ENCODE measurements at places on chromosomes 12 and 14. TPM values are rescaled to one million over a fixed set of nuclear protein-coding genes. Genes with fewer than 3 reads are reported as not detected.
A peak's percentile ranks its signal among the peaks of the same experiment; 100 is the strongest.

DNA sequence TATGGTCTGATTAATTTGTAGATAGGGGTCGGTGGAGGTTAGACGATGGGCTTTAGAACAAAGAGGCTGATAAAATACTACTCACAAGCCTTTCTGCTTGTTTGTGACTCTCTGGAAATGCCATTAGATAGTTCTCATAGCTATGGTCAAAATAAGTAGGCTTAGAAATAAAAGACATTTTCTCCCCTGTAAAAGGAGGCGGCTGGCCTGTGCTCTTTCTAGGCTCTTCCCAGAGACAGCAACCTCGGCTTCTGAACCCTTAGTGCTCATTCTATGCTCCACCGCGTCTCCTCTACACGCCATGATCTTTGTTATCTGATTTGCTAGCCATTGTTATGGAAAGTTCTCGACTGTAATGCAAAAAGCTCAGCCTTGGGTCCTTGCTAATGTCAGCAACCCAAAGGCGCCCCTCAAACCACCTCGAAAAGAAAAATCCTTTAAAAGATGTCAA is 64.5 kb downstream of the CRADD start:
- H3K27me3 ChIP-seq = no peaks in the 10 kb centered on the region
- H3K4me1 ChIP-seq = no peaks in the 10 kb centered on the region
- peak overlapping the region; percentile 51 for H3K4me3 ChIP-seq
- no peaks in the 10 kb centered on the region for H3K36me3 ChIP-seq
- DNase-seq = no peak

DNA sequence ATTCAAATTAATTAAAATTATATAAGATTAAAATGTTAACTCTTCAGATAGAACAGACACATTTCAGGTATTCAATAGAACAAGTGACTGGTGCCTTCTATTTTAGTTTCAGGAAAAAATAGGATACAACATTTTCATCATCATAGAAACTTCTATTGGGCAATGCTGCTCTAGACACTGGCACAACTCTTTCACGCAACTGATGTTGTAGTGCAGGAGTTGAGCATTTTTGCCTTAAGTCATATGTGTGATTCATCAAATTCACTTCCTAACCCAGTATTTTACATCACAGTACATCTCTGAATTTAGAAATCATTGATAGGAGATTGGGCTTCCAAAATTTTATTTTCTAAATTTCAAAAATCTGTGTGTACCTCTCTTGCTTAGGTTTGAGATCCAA is 215.4 kb upstream of the DIO2 start:
- peaks cover 4% of the 10 kb centered on the region for H3K4me1 ChIP-seq
- H3K27ac ChIP-seq = no peak overlapping the region
- H3K4me3 ChIP-seq = no peak overlapping the region
- H3K36me3 ChIP-seq = no peaks in the 10 kb centered on the region
- DNase-seq = no peak

DNA sequence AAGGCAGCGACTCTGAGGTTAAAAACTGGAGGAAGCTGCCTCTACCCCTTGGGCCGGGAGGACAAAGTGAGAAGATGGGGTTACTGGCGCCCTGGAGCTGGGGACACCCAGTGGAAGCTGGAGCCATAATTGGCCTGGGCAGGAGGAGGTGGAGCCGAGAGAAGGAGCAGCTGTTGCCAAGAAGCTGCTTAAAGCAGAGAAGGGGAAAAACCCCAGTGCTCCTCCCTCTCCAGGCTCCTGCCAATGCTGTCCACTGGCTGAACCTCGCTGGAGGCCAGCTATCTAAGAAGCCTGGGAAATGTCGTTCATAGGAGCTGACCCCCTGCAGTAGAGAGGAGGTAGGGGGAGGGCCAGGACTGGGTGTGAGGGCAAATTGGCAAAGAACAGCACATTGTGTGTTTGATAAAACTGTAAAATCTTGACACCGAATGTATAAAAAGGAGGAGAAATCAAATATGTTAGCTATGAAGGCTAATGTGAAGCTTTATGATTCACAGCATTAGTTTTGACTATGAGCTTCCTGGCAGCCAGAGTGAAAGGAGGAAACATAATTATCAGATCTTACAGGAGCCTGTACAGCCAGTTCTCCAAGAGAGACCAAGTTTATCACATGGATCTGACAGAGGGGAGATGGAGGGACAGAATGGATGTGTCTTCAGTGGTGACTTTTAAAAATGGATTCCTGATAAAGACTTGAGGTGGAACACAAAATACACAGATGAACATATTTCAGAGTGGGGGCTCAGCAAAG is 9.5 kb downstream of the HHIPL1 start:
- H3K36me3 ChIP-seq = no peaks in the 10 kb centered on the region
- H3K27me3 ChIP-seq = no peaks in the 10 kb centered on the region
- no peak overlapping the region for H3K27ac ChIP-seq
- DNase-seq = no peak
- H3K4me3 ChIP-seq = no peak overlapping the region
- no peaks in the 10 kb centered on the region for H3K4me1 ChIP-seq

TMEM30B gene
- total RNA-seq = 15.6 TPM

LRIG3 gene
- total RNA-seq = 62.3 TPM

SERPINA1 gene
- 5.7 TPM for total RNA-seq

CD163 gene
- 284 TPM for total RNA-seq

Data from tibial nerve (tissue), 4 donors.